ENCODE measurements at places on chromosomes 12 and 14. TPM values are rescaled to one million over a fixed set of nuclear protein-coding genes. Genes with fewer than 3 reads are reported as not detected.

DNA sequence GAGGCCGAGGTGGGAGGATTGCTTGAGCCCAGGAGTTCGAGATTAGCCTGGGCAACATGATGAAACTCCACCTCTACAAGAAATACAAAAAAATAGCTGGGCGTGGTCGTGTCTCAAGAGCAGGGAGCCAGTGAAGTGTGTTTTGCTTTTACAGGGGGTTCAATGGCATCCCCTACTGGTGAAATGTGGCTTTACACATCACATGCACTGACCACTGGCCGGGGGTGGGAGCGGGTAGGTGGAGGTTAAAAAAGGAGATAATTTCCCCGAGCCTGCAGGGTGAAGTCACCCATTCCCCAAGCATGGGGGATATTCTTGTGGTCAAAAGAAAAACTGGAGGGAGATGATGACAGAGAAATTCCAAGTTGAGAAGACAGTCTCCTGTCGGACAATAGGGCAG, 63.6 kb upstream of the PWP1 start:
- no peak for DNase-seq

GRCh38 chr14:82661258-82661657, 1127.6 kb upstream of the SEL1L start:
- no peak for DNase-seq

- DNase-seq = no peak
Measured at GRCh38 chr14:23128969-23129758, 10.1 kb upstream of the CEBPE start.

TNFAIP2 gene
- 0.10 TPM for total RNA-seq

- DNase-seq = no peak
Measured at GRCh38 chr14:22668417-22668816, 24.3 kb upstream of the OR6J1 start.

GRCh38 chr12:116144384-116144783, 133.1 kb downstream of the MED13L start:
- no peak for DNase-seq

DNA sequence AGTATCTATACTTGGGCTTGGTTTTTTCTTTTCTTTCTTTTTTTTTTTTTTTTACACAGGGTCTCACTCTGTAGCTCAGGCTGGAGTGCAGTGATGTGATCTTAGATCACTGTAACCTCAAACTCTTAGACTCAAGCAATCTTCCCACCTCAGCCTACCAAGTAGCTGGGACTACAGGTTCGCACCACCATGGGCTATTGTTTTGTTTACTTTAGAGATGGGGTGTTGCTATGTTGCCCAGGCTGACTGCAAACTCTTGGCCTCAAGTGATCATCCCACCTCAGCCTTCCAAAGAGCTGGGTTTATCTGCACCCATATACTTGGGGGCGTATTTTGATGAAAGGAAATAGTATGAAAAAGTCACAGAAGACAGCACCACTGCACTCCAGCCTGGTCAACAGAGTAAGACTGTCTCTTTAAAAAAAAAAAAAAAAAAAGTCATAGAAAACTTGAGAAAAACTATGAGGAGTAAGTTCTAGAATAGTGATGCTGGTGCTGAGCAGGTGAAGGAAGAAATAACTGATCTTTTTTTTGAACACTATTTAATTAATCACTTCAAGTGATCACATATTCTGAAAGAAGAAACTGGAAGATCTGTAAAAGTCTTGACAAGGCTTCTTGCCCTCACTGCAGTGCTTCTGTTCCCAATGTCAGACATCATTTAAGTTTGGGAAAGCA, 53.8 kb upstream of the NPFF start:
- no peak for DNase-seq

PTPRR gene
- not detected for total RNA-seq

DNA sequence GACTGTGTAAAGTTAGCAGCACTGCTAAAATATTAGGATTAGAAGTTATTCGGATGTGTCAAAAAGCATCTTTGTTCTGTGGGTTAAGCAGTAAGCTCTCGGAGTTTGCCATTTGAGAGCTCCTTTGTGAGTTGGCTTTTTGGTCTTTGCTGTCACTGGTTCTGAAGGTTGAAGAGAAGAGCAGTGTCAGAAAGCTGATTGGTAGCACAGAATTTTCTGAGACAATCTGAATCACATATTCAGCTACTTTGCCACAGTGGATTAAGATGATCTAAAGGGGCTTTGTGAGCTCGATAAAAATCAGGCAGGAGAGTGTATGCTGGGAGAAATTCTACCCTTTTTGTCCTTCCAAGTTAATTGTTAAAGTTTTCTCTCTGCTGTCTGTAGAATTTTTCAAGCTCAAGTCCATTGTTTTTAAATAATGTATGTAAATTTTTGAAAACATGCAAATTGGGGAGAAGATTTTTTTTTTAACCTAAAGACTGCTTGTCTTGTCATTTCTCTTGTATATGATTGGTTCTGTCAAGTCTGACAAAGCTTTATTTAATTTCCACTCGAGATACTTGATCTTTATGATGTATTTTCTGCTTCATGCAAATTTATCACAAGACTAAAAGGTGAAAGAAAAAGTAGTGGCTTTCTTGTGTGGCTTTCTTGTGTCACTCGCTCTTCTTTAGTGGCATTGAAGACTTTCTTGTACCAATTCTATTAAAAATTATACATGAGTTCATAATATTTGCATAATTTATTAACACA, 307.3 kb downstream of the EGLN3 start:
- no peak for DNase-seq

DNA sequence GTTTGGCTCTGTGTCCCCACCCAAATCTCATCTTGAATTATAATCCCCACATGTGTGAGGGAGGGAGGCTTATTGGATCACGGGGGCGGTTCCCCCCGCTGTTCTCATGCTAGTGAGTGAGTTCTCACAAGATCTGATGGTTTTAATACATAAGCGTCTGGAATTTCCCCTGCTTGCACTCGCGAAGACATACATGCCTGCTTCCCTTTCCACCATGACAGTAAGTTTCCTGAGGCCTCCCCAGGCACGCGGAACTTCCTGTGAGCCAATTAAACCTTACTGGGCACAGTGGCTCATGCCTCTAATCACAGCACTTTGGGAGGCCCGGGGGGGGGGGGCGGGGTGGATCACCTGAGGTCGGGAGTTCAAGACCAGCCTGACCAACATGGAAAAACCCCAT, 60.8 kb downstream of the R3HDM2 start:
- no peak for DNase-seq

- no peak for DNase-seq
Measured at GRCh38 chr14:75069811-75070145, 337 bp downstream of the ZC2HC1C start.

DNA sequence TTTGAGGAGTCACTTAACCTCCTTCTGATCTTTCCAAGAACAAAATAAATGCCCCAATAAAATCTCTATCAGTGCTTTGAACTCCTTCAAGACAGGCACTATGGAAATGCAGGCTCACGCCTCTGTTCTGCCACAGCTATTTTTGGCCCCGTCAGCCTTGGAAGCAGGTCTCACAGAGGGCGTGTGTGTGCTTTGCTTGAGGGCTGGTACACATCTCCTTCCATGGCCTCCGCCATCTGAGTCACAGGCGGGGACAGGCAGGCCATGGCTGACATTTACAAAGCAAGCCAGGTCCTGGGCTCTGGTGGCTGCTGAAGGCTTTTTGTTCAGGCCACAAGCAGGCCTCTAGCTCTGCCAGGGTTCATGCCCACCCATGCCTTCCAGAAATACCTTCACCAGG, 16.0 kb downstream of the PRIMA1 start:
- DNase-seq = no peak

COPZ1 gene
- total RNA-seq = 102 TPM

- no peak for DNase-seq
Measured at GRCh38 chr12:2631653-2632350, 163.0 kb upstream of the FKBP4 start.

- DNase-seq = no peak
Measured at GRCh38 chr12:123815968-123816367, 53.9 kb downstream of the DNAH10 start.

DNA sequence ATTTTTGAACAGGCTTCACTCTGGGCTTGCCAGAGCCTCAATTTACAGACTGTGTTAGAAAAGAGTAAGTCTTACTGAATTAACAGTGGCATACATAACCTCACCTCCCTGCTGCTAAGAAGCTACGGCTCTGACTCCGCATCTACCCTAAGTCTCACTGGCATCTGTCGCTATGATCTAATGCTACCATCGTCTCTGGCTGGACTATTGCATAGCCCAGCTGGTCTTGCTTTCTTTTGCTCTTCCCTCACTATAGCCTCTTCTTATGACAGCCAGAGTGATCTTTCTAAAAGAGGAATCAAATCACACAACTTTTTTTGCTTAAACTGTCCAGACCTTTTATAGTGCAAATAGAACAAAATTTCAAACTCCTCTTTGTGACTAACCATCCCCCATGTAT, 81.1 kb downstream of the SLC24A4 start:
- no peak for DNase-seq

DNA sequence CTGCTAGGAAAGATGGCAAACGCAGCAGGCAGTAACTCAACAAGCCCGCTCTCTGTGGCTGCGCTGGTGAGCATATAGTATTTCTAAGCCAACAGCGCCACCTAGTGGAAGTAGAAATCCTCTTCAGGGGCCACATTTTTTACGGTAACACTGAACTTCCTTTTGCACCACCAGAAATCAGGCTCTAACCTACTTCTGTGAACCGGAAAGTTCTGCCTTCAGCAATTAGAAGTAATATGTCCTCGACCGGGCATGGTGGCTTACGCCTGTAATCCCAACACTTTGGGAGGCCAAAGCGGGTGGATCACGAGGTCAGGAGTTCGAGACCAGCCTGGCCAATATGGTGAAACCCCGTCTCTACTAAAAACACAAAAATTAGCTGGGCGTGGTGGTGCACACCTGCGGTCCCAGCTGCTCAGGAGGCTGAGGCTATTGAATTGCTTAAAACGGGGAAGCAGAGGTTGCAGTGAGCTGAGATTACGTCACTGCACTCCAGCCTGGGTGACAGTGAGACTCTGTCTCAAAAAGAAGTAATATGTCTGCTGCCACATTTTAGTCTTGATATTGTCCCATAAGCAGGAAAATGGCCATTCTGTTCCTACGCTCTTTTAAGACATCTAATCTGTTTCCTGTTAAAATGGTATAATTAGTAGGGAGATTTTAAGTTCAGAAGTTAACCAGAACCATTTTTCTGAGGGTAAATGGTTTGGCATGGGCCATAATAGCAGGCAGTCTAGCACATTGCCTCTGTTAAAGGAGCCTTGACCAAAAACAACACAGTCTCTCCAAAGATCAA, 26.8 kb downstream of the APOBEC1 start:
- DNase-seq = peak; percentile 63

GRCh38 chr14:33551963-33552362, 398.9 kb downstream of the EGLN3 start:
- DNase-seq = no peak

DNA sequence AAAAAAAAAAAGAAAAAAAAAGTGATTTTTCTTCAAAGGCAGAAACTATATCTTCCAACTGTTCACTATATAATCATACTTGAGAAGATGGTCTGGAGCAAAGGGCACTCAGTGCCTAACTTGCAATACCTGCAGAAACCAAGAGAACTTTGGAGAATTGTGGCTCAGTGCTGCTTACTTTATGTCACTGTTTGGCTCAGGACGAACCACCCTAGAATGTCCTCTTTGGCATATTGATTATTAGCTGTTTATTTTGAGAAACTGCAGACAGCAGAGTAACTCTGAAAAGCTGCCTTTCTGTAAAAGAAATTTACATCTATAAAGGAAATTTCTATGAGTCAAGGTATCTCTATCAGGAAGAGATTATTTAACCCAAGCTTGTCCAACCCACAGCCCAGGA, 100.2 kb downstream of the BBS10 start:
- DNase-seq = no peak

DNA sequence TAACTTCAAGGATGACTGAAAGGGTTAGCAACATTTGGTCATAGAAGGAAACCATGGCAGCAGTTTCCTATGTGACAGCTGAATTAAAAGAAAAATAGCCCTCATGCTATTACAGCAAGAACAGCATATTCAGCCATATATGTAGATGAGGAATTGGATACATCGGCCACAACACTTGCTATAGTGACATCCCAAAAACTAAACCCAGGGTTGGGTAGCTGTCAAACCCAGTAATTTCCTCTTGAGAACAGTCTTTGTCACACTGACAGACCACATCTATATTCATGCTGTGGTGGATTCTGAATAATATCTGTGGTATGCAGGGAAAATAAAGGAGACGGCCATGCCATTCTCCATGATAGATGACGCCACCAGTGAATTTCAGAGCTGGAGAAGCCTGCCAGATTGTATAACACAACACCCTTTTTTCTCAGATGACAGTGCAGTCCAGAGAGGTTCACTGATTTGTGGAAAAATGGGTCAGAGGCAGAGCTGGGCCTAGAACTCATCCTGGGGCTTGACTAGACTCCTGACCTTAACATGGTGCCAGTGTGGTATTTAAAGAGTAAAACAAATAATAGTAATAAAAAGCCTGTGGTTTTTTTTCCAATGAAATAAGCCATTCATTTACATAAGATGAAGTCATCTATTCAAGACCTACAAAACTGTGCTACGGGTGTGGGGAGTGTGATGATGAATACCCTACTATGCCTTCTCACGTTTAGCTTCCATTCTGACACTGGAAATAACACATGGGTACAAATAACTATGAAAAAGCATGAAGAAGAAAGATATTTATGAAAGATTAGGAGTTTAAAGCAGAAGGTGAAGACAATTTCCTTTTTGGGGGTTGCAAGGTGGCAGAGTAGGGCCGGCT, 32.3 kb downstream of the EFCAB11 start:
- no peak for DNase-seq

TAS2R31 gene
- 0.86 TPM for total RNA-seq

PHETA1 gene
- 2.4 TPM for total RNA-seq

DNA sequence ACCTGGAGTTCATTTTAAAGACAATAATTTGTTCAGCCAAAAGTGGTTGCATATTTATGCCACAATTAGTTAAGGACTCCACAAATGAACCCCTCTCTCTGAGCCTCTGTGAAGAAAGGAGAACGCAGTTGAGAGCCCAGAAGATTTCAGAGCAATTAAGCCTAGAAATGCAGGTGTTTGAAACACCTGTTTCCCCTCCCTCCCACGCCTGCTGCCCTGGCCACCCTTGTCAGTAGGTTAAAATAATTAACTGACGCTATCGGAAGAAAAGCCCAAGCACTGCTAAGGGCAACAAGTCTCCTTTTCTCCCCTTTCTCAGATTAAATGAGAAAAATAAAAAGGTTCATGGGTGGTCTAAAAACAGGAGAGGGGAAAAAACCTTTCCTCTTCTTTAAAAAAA, 99.2 kb downstream of the PPM1A start:
- DNase-seq = no peak

- no peak for DNase-seq
Measured at GRCh38 chr12:53212931-53213330, 5.9 kb upstream of the ITGB7 start.

GRCh38 chr12:16513231-16513630, 92.7 kb downstream of the LMO3 start:
- no peak for DNase-seq

Data from activated naive CD8-positive, alpha-beta T cell treated with anti-CD3 and anti-CD28 coated beads for 36 hours (primary cell).